ENCODE measurements at places on chromosomes 12 and 14. TPM values are rescaled to one million over a fixed set of nuclear protein-coding genes. Genes with fewer than 3 reads are reported as not detected.

PPP1R36 gene
- not detected for total RNA-seq

DNA sequence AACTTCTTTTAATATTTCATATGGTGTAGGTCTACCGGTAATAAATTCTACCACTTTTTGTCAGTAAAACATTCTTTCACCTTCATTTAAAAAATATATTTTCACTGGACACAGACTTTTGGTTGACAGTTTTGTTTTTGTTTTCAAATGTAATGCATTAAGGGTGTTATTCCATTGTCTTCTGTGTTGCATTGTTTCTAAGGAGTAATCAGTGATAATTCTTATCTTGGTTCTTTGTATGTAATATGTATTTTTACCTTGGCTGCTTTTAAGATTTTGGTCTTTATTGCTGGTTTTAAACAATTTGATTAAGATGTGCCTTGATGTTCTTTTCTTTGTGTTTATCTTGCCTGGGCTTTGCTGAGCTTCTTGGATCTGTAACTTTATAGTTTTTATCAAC is 4.1 kb downstream of the MAP1LC3B2 start:
- DNase-seq: no peak

- DNase-seq: peak; percentile 99
Measured at GRCh38 chr12:100266835-100267602, at the start of the genes DEPDC4 and SCYL2. DEPDC4 (minus strand) TSS chr12:100267079; CDS start chr12:100267076, 3 bp downstream. SCYL2 (plus strand) TSS chr12:100267177; CDS start chr12:100282971, 15,794 bp downstream.

DNA sequence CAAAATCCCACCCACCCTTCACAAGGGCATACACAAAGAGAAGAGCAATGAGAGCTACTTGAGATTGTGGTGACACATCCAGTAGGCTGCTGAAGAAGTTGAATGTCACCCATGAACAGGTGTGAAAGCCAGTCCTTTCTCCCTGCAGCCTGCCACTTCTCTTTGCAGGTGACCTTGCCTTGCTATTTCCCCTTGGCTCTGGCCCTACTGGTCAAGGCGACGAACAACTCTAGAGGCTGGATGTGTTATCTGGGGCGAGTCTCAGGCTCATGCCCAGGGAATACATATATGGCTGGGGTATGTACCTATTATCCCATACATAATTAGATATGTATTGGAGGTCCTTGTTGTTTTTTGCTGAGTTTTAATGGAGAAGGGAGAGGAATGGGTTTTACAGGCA is 70.2 kb upstream of the EGLN3 start:
- no peak for DNase-seq

- DNase-seq: peak; percentile 22
Measured at GRCh38 chr12:8912914-8913313, 1.4 kb upstream of the PHC1 start.

RXYLT1 gene
- 12.1 TPM for total RNA-seq

GPX2 gene
- not detected for total RNA-seq

GRCh38 chr12:4432878-4433744 is 12.5 kb downstream of the FGF6 start:
- DNase-seq: no peak

CNIH1 gene
- total RNA-seq: 315 TPM

DNA sequence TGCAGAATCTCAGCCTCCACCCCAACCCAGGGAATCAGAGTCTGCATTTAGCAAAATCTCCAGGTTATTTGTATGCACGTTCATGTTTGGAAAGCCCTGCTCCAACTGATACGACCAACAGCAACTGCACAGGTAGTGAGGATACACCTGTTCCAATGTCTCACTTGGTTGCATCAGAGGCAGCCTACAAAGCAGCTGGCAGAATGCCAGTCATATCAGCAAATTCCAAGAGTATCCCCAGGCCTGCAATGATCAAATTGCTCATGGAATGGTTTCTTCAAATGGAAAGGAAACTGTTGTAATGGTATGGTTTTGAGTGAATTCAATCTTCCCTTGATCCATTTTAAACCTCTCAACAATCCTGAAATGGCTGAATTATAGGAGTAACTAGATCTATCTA is 75.4 kb downstream of the GRIP1 start:
- no peak for DNase-seq

CMA1 gene
- not detected for total RNA-seq

DNA sequence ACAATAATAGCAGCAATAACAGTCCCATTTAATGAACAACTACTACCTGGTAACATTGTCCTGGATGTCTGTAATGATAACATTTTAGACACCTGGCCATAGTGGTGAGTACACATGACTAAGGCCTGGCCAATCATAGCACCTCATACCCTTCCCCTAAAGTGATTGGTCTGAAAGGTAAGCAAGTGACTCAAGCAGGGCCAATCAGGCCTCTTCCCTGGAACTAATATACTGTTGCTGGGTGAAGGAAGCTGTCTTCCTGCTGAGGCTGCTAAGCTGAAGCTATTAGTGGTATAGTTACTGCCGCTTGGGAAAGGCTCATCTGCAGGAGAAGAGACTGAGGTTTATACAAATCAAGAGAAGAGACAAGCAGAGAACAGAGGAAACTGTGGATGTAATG is 18.7 kb upstream of the NOS1 start:
- DNase-seq: no peak

GRCh38 chr14:58946431-58946830 is 242.0 kb upstream of the DAAM1 start:
- DNase-seq: no peak

DNA sequence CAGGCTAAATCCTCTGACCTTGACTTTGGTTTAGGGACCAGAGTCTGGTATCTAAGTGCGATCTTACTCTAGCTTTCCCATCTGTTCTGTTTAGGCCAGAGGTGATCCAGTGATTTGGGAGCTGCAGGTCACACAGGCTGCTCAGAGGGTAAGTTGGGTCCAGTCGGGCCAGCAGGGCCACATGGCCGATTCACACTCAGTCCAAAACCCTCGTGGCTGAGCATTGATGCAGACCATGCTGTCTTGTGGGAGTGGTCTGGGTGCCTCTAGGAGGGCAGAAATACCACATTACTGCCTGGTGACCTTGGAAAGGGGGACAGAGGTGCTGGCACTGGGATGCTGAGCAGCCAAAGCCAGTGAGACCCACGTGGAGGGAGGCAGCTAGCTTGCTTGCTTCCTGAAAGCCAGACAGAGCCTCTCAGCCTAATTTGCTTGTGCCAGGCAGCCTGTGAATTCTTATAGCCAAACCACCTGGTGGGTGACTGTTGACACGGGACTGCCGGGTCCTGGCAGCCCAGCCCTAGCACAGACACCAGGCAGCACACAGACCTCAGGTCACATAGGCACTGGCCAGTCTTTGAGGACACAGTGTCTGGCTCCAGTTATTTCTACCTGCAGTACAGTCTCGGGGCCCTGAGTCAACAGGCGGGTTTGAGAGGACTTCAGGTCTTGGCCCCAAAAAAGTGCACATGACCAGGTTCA is 31.7 kb downstream of the ESRRB start:
- no peak for DNase-seq
